ENCODE measurements at places on chromosomes 3 and 15.

GRCh38 chr15:86433983-86434382 lies 354.3 kb downstream of the AGBL1 start:
- no peak for DNase-seq

DNA sequence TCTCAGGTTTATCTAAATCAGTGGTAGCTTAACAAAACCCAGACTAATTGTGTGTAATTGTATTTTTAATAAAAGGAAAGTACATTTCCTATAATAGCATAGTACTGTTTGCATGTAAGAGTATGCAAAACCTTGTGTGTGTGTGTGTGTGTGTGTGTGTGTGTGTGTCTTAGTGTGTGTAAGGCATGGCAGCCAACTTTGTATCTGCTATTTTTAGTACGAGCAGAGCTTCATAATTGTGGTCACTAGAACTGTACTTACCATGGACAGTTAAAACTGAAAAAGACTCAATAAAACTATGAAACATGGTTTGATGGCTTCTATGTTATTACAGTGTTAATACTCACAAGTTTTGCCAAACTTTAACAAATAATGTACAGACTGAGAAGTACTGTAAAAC lies 6.2 kb downstream of the P2RY1 start:
- no peak for DNase-seq

GRCh38 chr15:40379853-40380252 lies 2.7 kb upstream of the KNSTRN start:
- DNase-seq: no peak

DNA sequence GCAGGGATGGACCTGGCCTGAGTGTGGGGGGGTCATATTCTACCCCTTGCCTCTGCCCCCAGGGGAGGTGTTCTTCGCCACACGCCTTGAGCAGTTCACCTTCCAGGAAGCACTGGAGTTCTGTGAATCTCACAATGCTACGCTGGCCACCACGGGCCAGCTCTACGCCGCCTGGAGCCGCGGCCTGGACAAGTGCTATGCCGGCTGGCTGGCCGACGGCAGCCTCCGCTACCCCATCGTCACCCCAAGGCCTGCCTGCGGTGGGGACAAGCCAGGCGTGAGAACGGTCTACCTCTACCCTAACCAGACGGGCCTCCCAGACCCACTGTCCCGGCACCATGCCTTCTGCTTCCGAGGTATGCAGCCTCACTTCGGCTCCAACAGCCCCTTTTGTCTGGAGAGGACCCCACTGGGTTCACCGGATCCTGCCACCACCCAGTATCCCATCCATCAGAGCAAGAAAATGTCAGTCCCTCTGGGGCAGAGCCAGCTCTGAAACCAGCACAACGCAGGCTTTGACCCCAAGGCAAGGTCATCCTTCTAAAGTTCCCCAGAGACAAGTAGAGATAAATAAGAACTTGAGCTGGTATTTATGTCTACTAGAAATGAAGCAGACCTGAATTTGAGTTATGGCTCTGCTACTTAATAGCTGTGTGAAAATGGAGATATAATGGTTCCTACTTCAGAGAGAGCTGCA lies 45.8 kb downstream of the HAPLN3 start:
- no peak for DNase-seq

- DNase-seq: no peak
These were observed 12.1 kb upstream of the XRN1 start for GRCh38 chr3:142459929-142460328.

GRCh38 chr15:88844749-88845386 lies 41.6 kb downstream of the ACAN start:
- DNase-seq: no peak

DNA sequence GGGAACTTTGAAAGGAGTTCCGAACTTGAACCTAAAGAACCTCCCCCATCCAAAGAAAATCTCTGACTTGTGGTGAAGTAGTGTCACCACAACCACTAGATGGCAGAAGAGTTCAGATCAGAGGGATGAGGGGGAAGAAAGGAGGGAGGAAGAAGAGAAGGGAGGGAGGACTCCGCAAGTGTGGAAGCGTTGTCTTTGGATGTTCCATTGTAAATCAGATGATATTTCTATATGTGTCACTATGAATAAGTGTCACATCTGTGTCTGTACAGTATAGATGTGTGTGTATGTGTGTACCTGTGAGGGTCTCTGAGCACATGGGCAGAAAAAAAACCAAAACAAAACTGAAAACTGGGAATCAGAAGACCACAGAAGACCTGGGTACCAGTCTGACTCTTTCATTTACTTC lies 16.9 kb downstream of the SLC24A1 start:
- no peak for DNase-seq

DNA sequence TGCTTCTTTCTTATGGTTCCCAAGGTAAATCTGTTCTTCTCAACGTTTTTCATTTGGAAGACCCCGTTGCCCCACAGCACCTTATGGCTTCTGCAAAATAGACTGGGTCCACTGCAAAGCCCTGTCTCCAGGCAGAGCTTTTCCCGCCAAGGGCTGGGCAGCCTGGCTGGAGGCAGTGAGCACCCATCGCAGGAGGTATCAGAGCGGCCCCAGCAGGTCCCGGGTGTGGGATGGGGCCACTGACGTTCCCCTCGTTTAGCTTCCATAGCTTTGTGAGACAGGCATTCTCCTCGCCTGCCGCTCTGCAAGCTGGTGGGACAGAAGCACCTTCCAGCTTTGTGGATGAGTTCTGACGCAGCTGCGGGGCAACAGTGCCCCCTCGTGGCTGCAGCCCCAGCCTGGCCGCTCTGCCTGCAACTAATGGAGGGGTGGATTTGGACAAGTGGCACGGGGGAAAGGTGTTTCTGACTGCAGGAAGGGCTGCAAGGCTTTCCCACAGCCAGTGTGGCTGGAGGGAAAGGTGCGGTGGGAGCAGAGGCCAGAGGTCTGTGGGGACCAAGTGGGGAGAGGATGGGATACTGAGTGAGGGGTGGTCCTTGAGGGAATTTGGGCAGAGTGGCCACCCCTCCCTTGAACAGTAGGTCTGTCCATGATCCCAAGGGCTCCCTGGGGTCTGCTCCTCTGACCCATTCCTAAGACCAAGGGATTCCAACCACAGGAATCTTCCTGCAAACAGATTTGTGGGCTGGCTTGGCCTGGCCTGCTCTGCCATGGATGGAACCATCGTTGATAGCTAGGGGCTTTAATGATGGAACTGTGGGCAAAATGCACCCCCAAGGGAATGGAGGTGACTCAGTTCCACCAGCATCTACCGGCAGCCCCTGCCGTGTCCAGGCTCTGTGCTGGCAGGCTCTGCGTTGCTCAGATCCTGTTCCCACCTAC lies 99.4 kb downstream of the FBLN2 start:
- peak; percentile 67 for DNase-seq

GRCh38 chr3:105883798-105884377 lies 15.1 kb upstream of the CBLB start:
- no peak for DNase-seq

- peak; percentile 35 for DNase-seq
These were observed 31.3 kb upstream of the TMEM115 start for GRCh38 chr3:50390508-50391224.

GRCh38 chr15:36275656-36276055 lies 303.8 kb upstream of the CDIN1 start:
- DNase-seq: no peak

- DNase-seq: no peak
These were observed 62.9 kb upstream of the TJP1 start for GRCh38 chr15:29885183-29885582.

- DNase-seq: no peak
These were observed 13.6 kb upstream of the LACTB start for GRCh38 chr15:63107895-63108546.

DNA sequence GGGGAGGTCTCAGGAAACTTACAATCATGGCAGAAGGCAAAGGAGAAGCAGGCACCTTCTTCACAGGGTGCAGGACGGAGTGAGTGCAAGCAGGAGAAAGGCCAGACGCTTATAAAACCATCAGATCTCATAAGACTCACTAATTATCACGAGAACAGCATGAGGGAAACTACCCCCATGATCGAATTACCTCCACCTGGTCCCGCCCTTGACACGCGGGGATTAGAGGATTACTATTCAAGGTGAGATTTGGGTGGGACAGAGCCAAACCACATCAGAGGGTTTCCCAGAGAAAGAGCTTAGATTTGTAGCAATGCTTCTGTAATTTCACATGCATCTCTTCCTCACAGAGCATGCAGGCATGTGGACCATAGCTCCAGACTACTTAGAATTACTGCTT lies 615.7 kb upstream of the UBE2E2 start:
- DNase-seq: no peak

DNA sequence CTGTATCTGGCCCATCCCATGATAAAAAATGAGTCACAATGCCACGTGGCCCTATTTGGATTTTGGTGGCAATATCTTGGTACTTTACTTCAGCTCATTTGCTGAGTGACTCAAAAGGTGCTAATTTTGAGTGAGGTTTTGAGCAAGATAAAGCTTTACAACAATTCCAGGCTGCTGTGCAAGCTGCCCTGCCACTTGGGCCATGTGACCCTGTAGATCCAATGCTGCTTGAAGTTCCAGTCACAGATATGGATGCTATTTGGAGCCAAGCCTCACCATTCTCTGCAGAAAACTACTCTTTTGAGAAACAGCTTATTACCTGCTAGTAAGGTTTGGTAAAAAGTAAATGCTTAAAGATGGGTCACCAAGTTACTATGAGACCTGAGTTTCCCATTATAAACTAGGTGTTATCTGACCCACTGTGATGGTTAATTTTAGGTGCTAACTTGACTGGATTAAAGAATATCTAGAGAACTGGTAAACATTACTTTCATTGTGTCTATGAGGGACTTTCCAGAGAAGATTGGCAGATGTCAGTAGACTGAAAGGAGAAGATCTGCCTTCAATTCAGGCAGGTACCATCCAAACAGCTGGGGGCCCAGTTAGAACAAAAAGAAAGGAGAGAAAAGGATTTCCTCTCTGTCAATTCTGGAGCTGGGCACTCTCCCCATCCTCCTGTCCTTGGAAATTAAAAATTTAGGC lies 1083.9 kb downstream of the DIPK2A start:
- DNase-seq: no peak

GRCh38 chr3:46905661-46906451 lies 28.3 kb downstream of the PTH1R start:
- no peak for DNase-seq

GRCh38 chr3:14234251-14235002 lies 55.8 kb downstream of the LSM3 start:
- DNase-seq: no peak

Measured in NCI-H510A (cell line).